ENCODE measurements at places on chromosomes 7 and 10.

DNA sequence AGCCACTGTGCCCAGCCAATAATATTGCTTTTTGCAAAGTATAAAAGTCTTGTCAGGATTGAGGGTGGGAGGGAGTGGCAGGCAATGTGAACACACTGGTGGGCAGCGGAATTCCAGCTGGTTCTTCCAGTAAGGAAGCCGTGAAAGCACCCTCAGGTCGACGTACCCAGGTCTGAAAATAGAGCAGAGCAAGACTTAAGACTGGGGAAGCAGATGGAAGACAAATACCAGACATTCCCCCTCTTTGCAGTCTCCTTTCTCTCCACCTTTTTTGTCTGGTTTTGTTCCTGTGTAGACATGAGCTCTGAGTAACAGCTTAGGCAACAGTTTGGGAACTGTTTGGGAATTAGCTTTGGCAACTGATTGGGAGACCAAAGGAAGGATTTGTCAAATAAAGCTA lies 17.6 kb upstream of the CSTF2T start:
- DNase-seq = no peak

GRCh38 chr7:71547426-71547825 lies 415.5 kb downstream of the GALNT17 start:
- DNase-seq = no peak

DNA sequence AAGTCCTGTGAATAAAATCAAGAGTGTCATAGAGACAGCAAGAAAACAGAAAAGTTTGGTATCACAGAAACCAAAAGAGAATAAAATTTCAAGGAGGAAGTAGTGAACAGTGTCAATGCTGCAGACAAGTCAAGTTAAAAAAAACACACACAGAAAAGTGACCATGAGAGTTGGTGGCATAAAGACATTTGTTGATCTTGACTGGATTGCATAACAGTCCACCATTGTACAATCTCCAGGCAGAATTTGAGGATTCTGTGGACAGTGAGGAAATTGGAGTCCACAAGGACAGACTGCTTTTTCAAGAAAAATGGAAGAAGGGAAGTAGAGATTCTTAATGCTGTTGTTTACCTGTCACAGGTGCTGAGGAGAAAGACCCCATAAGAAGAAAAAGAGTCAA lies 412.5 kb downstream of the PLXDC2 start:
- DNase-seq = no peak

DNA sequence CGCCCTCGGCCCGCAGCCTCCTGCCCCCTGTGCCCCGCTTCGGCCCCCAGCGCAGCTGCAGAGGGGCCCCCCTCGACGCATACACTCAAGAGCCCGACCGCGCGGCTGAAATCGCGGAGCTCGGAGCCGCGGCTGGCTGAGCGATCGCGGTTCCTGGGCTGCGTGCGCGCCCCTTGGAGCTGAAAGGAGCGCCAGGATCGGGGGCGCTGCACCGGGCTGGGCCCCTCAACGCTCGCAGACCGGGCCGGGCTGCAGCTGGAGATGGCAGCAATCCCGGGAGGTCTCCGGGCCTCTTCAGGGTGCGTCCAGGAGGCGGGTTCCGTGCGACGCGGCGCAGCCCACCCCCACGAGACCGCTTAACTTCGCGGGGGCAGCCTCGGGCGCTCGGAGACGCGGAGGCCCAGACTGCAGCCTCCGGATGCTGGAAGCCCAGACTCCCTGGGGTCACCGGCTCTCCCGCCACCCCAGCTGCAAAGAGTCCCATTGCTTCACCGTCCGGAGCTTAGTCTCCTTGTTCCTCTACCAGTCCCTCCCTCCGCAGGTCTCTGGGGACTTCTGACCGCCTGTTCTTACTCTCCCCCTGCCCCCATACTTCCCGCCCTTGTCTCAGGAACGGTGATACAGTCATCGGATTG lies 73.0 kb upstream of the LRRC4 start:
- DNase-seq = no peak

GRCh38 chr7:89312551-89312950 lies 517.0 kb upstream of the TEX47 start:
- no peak for DNase-seq

DNA sequence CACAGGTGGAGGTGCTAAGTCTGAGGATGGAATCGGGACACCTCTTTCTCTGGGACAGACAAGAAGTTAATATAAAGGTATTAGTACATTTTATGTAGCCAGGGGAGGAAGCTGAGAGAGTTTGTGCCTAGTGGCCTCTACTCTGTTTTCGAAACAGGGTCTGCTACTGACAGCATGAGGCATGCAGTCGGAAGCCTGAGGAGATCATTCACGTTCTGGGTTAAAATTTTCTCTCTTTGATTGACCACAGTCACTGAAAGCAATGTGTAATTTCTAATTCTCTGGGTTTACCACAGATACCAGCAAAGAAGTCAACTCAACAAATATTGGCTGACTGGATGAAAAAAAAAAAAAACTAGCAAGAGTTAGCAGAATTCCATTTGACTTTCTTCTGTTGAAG lies 53.3 kb upstream of the KCTD7 start:
- DNase-seq = no peak

DNA sequence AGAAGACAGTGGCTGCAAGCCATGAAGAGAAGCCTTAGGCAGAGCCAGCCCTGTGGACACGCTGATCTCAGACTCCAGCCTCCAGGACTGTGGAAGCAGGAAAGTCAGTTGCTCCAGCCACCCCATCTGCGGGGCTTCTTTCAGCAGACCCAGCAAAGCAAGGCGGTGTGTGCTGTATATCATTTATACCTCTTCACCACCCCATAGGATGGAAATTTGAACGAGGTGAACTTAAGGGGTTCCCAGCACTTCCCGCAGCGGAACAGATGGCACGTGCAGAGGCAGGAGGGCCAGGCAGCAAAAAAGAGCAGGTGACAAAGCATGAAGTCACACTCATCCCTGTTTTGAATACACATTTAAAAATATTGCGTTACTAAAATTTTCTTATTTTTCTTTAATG lies 159.4 kb downstream of the ADARB2 start:
- no peak for DNase-seq

- no peak for DNase-seq
Measured at GRCh38 chr10:9957351-9957750, 1060.3 kb upstream of the CELF2 start.

GRCh38 chr7:66894463-66895080 lies 26.5 kb upstream of the TMEM248 start:
- peak; percentile 78 for DNase-seq

- no peak for DNase-seq
Measured at GRCh38 chr7:26046150-26046549, 105.8 kb upstream of the NFE2L3 start.

DNA sequence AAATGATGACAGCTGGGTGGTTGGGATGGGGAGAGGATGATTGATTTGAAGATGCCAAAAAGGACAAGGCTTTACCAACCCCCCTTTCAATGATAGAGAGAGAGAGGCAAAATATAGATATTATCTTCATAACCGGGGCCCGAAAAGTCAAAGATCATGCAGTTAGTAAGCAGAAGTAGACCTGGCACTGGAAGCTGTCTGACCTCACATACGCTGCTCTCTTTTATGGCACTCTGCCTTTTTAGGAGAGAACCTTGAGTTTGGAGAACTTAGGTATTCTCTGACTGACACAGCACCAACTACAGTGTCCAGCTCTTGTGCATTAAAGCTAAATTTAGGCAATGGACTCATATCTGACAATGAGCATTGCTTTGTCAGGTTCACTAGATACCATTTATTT lies 30.7 kb downstream of the CNNM2 start:
- DNase-seq = no peak

DNA sequence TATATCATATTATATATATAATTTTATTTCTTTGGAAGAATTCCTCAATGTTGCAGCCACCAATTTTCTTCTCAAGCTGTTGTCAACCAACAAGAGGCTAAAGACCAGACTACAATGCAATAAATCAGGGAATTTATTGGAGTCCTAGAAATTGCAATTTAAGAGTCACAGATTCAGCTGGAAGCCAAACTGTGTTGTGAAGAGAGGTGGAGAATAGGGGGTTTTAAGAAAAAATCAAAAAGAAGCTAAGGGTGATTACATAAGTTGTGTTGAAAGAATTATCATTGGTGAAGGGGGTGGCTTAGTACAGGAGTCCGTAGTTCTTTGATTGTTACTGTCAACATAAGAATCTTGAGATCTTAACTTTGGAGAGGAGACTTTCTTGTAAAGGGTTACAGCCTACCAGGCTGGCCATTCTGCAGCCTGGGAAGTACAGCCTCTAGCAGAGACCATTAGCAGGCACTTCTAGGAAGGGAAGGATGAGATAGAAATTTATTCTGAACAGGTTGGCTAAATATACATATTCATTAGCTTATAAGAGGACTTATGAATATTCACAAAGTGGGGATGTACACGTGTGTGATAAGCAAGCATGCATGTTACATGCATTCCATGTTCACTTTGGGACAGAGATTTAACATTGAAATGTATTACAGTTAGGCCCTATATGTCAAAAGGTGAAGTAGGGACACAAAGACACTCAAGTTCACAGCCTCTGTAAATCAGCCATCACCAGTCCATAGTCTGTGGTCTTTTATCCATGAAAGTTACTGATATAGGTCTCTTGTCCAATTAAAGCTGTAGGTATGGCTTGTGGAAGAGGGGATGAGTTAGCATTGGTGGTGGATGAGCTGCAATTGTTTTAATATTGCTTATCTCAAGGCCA lies 8.3 kb upstream of the TMEM168 start:
- DNase-seq = no peak

DNA sequence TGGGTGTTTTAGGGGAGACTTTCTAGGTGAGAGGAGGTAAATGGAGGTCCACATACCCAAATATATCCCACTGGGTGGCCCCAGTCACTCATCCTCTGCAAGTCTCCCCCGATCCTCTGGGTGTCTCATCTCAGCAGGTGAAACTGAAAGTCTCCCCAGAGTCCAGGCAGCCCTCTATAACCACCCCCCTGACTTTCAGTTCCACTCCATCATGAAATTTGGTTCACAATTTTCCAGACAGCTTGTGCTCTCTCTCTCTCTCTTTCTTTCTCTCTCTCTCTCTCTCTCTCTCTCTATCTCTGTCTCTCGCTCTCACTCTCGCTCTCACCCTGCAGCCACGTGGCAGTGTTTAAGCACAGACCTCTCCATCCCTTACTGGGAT lies 56.7 kb upstream of the ELN start:
- no peak for DNase-seq

- DNase-seq = no peak
Measured at GRCh38 chr7:20858951-20859350, 72.3 kb upstream of the SP8 start.

- DNase-seq = peak; percentile 10
Measured at GRCh38 chr7:120190566-120190965, 82.4 kb upstream of the KCND2 start.

- no peak for DNase-seq
Measured at GRCh38 chr10:3395458-3395861, 222.9 kb upstream of the PITRM1 start.

DNA sequence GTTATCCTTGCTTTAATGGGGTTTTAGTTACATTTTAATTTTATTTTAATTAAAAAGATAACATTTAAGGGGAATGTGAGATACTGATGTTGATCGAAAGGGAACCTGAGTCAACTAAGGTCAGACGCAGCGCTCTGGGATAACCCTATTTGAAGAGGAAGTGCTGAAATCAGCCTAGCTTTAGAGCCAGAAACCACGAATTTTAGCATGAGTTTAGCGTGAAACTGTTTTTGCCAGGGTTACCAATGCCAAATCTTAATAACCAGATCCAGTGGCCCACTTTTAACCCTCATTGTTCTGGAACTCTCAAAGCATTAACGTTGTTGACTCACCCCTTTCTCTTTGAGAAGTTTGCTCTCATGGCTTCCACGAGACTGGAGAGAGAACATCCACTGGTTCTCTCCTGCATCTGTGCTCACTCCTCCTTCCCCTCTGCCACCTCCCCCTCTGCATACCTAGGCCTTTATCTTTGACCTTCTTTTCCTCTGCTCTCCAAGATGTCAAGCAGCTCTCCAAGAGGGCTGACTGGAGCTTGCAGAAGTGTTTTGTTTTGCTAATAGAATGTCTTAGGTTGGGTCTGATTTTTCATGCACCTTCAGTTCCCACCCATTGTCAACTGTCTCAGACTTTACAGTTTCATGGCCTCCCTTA lies 198.3 kb upstream of the CELF2 start:
- no peak for DNase-seq

DNA sequence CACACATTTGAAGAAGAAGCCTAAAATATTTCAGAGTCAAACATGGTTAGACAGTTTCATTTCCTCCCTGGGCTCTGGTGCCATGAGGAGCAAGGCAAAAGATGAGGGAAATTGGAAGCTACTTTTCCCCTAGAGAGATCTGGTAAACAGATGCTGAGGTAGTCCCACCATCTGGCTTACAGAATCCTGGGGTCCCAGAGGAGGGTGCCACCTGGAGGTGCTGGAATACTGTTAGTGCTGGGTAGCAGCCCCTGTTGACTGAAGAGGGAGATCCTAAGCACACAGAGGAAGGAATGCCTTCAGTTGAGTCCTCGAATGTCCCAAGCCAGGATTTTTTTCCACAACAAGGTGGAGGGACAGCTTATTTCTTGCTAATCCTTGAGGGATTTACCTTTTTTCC lies 160.1 kb downstream of the FZD1 start:
- no peak for DNase-seq

GRCh38 chr7:114152314-114152938 lies 233.6 kb upstream of the PPP1R3A start:
- DNase-seq = no peak
